ENCODE measurements at places on chromosomes 7 and 10. TPM values are rescaled to one million over a fixed set of nuclear protein-coding genes. Genes with fewer than 3 reads are reported as not detected.

Gene MRPL32
- 41.5 TPM for total RNA-seq

Gene RGR
- not detected for total RNA-seq

Gene CTAGE4
- 4.0 TPM for total RNA-seq

Gene GRM3
- not detected for total RNA-seq

Gene RAB19
- 3.7 TPM for total RNA-seq

Gene MBL2
- total RNA-seq, result not detected

Gene DNA2
- 4.4 TPM for total RNA-seq

Gene MYO1G
- 6.0 TPM for total RNA-seq

Gene COBL
- total RNA-seq, result 1.3 TPM

Gene UCMA
- total RNA-seq, result not detected

Gene OPN1SW
- total RNA-seq, result not detected

Gene FKBP6
- not detected for total RNA-seq

Gene MMP21
- total RNA-seq, result not detected

Gene RSU1
- 78.7 TPM for total RNA-seq

Gene URGCP
- 39.1 TPM for total RNA-seq

Gene NKX2-3
- total RNA-seq, result not detected

Gene OIT3
- total RNA-seq, result 0.23 TPM

Gene AFAP1L2
- total RNA-seq, result 17.9 TPM

Gene SEMA4G
- 5.0 TPM for total RNA-seq

Gene UPK3BL2
- total RNA-seq, result 132 TPM

Gene PNLIPRP2
- not detected for total RNA-seq

Gene TMEM178B
- 7.9 TPM for total RNA-seq

Gene PHKG1
- total RNA-seq, result 3.1 TPM

Gene CFAP69
- total RNA-seq, result 9.3 TPM

Gene GNGT1
- 0.70 TPM for total RNA-seq

Gene NME8
- total RNA-seq, result 1.5 TPM

Gene SPDYE5
- total RNA-seq, result 0.39 TPM

Gene PKD1L1
- total RNA-seq, result 5.9 TPM

Gene SRRM3
- 2.3 TPM for total RNA-seq

Gene LIPN
- total RNA-seq, result not detected

Gene FRAT1
- 2.9 TPM for total RNA-seq

Gene LIPK
- not detected for total RNA-seq

Gene ANKRD16
- total RNA-seq, result 10.2 TPM

Gene SUGCT
- total RNA-seq, result 3.1 TPM

Gene ZNF804B
- total RNA-seq, result not detected

Gene TDRD1
- total RNA-seq, result 0.23 TPM

Gene FKBP14
- 22.6 TPM for total RNA-seq

Gene NODAL
- total RNA-seq, result not detected

Gene FMC1
- 7.3 TPM for total RNA-seq

Gene PTPRN2
- 7.8 TPM for total RNA-seq

Gene GBX1
- not detected for total RNA-seq

Gene ZPBP
- 1.2 TPM for total RNA-seq

Gene CLCN1
- total RNA-seq, result 0.31 TPM

Gene SPAM1
- not detected for total RNA-seq

Gene BTBD16
- 51.2 TPM for total RNA-seq

Gene LLCFC1
- not detected for total RNA-seq

Gene SORCS3
- not detected for total RNA-seq

Data from ureter (tissue), 1 donor.